H9 (cell line): ENCODE measurements at places on chromosomes 6 and 20. TPM values are rescaled to one million over a fixed set of nuclear protein-coding genes. Genes with fewer than 3 reads are reported as not detected.

XKR7 gene
- total RNA-seq: 1.3 and 1.5 TPM in 2 replicates

GRCh38 chr6:155473741-155474140, 18.1 kb upstream of the NOX3 start:
- no peaks in the 10 kb centered on the region for H3K27me3 ChIP-seq
- no peak for DNase-seq
- no peaks in the 10 kb centered on the region for H3K4me1 ChIP-seq
- H3K27ac ChIP-seq: no peak overlapping the region

- no peak for DNase-seq
- no peak overlapping the region; the same call in 2 of the 3 replicates for H3K4me3 ChIP-seq
- no peak overlapping the region for H3K27ac ChIP-seq
- H3K36me3 ChIP-seq: no peaks in the 10 kb centered on the region; the same call in 1 of the 2 replicates
- H3K4me1 ChIP-seq: peaks cover 5% of the 10 kb centered on the region; the same call in 1 of the 2 replicates
Observed at GRCh38 chr6:37867756-37868446, 48.4 kb downstream of the ZFAND3 start.

GRCh38 chr20:36887752-36888090, 11.8 kb downstream of the TLDC2 start:
- H3K36me3 ChIP-seq: no peaks in the 10 kb centered on the region; the same call in 1 of the 3 replicates
- DNase-seq: no peak
- no peaks in the 10 kb centered on the region; the same call in none of the 2 replicates for H3K4me1 ChIP-seq
- no peak overlapping the region for H3K27ac ChIP-seq
- no peaks in the 10 kb centered on the region for H3K27me3 ChIP-seq

- no peak for DNase-seq
- H3K4me1 ChIP-seq: no peaks in the 10 kb centered on the region; the same call in 1 of the 2 replicates
- H3K27ac ChIP-seq: no peak overlapping the region
- H3K4me3 ChIP-seq: no peak overlapping the region
- H3K36me3 ChIP-seq: no peaks in the 10 kb centered on the region
- no peaks in the 10 kb centered on the region; the same call in 1 of the 2 replicates for H3K27me3 ChIP-seq
Observed at GRCh38 chr6:32108094-32108627, 977 bp downstream of the TNXB start.

GTSF1L gene
- total RNA-seq: not detected in 2 replicates

DEF6 gene
- total RNA-seq: 5.4 and 5.6 TPM in 2 replicates

GRCh38 chr6:281469-282103, 10.7 kb upstream of the DUSP22 start:
- H3K27me3 ChIP-seq: no peaks in the 10 kb centered on the region
- DNase-seq: no peak
- H3K27ac ChIP-seq: no peak overlapping the region
- H3K4me3 ChIP-seq: no peak overlapping the region
- no peaks in the 10 kb centered on the region for H3K36me3 ChIP-seq
- no peaks in the 10 kb centered on the region for H3K4me1 ChIP-seq

DNA sequence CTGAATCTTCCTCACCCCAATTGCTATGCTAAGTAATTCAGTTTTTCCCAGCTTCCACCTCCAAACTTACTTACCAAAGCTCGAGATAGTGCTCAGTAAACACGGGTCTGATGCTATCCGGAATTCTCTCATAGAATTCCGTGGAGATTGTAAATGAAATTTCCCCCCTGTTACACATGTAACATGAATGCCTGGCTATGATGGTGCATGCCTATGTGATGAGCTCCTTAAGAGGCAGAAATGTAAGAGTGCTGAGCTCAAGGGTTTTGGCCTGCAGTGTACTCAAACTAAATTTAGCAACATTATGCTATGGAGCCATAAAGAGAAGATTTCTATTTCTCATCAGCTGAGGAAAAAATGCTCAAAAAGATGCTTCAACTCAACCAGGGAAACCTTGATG, 133.4 kb upstream of the FUT9 start:
- H3K4me3 ChIP-seq: no peak overlapping the region
- H3K27me3 ChIP-seq: no peaks in the 10 kb centered on the region
- no peak for DNase-seq
- H3K4me1 ChIP-seq: peaks cover 2% of the 10 kb centered on the region; the same call in 1 of the 2 replicates
- no peak overlapping the region for H3K27ac ChIP-seq

GRCh38 chr6:29968130-29968529, 25.8 kb downstream of the HLA-A start:
- no peaks in the 10 kb centered on the region for H3K27me3 ChIP-seq
- no peaks in the 10 kb centered on the region for H3K36me3 ChIP-seq
- H3K27ac ChIP-seq: no peak overlapping the region
- DNase-seq: no peak
- H3K4me3 ChIP-seq: no peak overlapping the region

GJA1 gene
- 528 and 530 TPM in 2 replicates for total RNA-seq

- H3K27me3 ChIP-seq: no peaks in the 10 kb centered on the region
- H3K4me3 ChIP-seq: no peak overlapping the region
- no peak for DNase-seq
- no peak overlapping the region for H3K27ac ChIP-seq
Observed at GRCh38 chr6:31204751-31205145, 34.3 kb upstream of the POU5F1 start.

DNA sequence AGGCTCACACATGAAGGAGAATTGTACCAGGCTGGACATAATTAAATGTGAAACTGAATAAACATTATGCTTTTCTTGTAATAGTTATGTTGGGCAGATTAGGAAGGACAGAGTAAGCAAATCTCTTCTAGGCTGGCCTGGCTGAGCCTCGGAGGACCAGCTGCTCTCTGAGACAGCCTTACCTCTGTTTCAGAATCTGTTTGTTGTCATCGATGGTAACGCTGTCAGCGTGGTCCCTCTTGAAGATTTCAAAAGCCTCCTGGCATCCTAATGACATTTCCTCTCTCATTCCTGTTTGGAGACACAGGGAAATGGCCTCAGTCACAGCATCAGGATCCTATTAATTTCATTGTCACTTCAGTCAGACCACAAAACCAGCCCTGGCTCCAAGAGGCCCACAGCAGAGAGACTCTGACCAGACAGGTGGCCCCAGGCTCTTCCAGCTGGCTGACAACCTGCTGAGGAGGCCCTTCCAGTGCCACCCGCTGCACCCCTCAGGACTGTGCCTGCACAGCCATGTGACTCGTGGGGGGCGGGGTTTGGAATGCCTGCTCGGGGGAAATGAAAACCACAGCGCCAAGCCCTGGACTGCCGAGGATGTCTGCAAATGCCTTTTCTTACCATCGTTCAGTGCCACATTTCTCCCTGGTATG, 108.5 kb upstream of the KCNK16 start:
- no peak overlapping the region for H3K4me3 ChIP-seq
- H3K4me1 ChIP-seq: peaks cover 3% of the 10 kb centered on the region; the same call in 1 of the 2 replicates
- no peaks in the 10 kb centered on the region for H3K27me3 ChIP-seq
- no peak overlapping the region for H3K27ac ChIP-seq
- H3K36me3 ChIP-seq: no peaks in the 10 kb centered on the region
- DNase-seq: peak; percentile 62

- H3K27me3 ChIP-seq: peaks cover 6% of the 10 kb centered on the region; the same call in 1 of the 2 replicates
- H3K27ac ChIP-seq: no peak overlapping the region
- no peaks in the 10 kb centered on the region for H3K4me1 ChIP-seq
- peak overlapping the region; percentile 36 for H3K4me3 ChIP-seq
Observed at GRCh38 chr20:26209171-26209941, 512.7 kb upstream of the ZNF337 start.

- H3K27me3 ChIP-seq: no peaks in the 10 kb centered on the region
- no peak for DNase-seq
- no peak overlapping the region for H3K27ac ChIP-seq
- peaks cover 3% of the 10 kb centered on the region; the same call in 1 of the 2 replicates for H3K4me1 ChIP-seq
Observed at GRCh38 chr6:55782275-55782674, 93.1 kb downstream of the BMP5 start.

GRCh38 chr6:7050872-7051779, 56.6 kb upstream of the RREB1 start:
- H3K4me3 ChIP-seq: peak overlapping the region; percentile 77
- H3K27me3 ChIP-seq: no peaks in the 10 kb centered on the region
- no peak overlapping the region for H3K27ac ChIP-seq
- H3K36me3 ChIP-seq: no peaks in the 10 kb centered on the region
- peak; percentile 70 for DNase-seq

DNA sequence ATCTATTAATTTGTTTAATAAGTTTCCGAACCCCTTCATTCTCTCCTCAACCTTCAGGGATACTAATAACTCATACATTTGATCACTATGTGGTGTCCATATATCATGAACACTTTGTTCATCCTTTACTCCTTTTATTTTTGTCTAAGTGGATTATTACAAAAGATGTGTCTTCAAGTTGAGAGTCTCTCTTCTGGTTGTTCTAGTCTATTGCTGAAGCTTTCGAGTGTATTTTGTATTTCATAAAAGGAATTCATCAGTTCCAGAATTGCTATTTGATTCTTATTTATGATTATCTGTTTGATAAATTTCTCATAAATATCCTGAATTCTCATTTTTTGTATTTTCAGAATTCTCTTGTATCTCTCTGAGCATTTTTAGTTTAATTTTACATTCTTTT, 96.5 kb upstream of the RUNX2 start:
- H3K27me3 ChIP-seq: no peaks in the 10 kb centered on the region
- H3K36me3 ChIP-seq: peaks cover 17% of the 10 kb centered on the region
- DNase-seq: no peak
- H3K4me3 ChIP-seq: no peak overlapping the region

PHF10 gene
- total RNA-seq: 59.0 and 59.8 TPM in 2 replicates

DNA sequence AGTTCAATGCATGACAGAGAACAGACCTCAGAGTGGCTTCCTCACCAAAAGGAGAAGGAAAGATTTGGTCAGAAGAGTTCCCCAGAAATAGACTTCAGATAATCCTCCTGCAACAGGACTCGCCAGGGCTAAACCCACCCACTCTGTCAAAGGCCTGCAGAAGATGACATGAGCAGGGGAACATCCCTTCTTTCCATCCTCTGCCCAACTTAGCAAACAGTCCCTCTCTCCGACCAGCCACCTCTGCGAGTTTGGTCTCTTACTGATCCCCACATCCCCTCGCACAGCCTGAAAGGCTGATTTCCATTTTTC, 7.5 kb downstream of the NFATC2 start:
- H3K27ac ChIP-seq: no peak overlapping the region
- no peaks in the 10 kb centered on the region for H3K4me1 ChIP-seq
- H3K36me3 ChIP-seq: no peaks in the 10 kb centered on the region
- no peak for DNase-seq
- H3K4me3 ChIP-seq: no peak overlapping the region

DNA sequence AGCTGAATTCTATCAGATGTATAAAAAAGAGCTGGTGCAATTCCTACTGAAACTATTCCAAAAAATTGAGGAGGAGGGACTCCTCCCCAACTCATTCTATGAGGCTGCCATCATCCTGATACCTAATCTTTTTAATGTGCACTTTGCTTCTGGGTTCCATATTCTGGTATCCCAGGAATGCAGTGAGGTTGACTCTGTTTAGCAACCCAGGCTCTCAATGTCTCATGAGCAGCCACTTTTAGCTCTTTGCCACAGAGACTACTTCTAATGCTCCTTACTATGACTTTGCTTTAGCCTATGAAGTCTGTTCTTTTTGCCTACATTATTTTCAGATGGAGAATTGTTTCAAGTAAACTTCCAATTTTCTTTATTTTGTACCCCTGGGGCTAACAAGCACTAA, 185.5 kb upstream of the NRSN1 start:
- H3K4me3 ChIP-seq: no peak overlapping the region
- H3K27me3 ChIP-seq: no peaks in the 10 kb centered on the region
- no peak overlapping the region for H3K27ac ChIP-seq
- DNase-seq: no peak
- no peaks in the 10 kb centered on the region for H3K4me1 ChIP-seq

- no peaks in the 10 kb centered on the region; the same call in 1 of the 2 replicates for H3K27me3 ChIP-seq
- H3K27ac ChIP-seq: no peak overlapping the region
- no peak for DNase-seq
- no peaks in the 10 kb centered on the region; the same call in 1 of the 2 replicates for H3K4me1 ChIP-seq
Observed at GRCh38 chr20:49310705-49311104, 32.8 kb upstream of the ZNFX1 start.

PXDC1 gene
- total RNA-seq: 3.0 and 3.1 TPM in 2 replicates

NKAIN2 gene
- total RNA-seq: 0.17 and 0.29 TPM in 2 replicates

- H3K36me3 ChIP-seq: no peaks in the 10 kb centered on the region
- no peak overlapping the region for H3K27ac ChIP-seq
- no peak overlapping the region for H3K4me3 ChIP-seq
- H3K4me1 ChIP-seq: no peaks in the 10 kb centered on the region; the same call in 1 of the 2 replicates
Observed at GRCh38 chr6:37850728-37851285, 31.3 kb downstream of the ZFAND3 start.

MAP1LC3A gene
- 24.3 and 25.9 TPM in 2 replicates for total RNA-seq

DNA sequence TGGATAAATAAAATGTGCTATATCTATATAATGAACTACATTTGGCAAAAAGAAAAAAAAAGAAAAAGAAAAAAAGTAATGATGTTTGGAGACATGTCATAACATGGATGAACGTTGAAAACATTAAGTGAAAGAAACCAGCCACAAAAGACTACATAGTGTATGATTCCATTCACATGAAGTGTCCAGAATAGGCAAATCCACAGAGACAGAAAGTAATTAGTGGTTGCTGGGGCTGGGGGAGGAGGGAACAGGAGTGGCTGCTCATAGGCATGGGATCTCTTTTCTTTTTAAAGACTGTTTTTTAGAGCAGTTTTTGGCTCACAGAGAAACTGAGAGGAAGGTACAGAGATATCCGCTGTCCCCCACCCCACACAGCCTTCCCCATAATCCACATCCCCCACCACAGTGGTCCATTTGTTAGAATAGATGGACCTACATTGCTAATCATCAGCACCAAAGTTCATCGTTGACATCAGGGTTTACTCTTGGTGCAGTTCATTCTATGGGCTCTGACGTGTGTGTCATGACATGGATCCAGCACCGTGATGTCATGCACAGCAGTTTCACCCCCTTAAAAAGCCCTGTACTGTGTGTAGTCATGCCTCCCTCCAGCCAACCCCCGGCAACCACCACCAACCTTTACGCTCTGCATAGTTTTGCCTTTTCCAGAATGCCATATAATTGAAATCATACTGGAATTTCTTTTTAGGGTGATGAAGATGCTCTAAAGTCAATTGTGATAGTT, 240.9 kb upstream of the RREB1 start:
- no peak overlapping the region for H3K4me3 ChIP-seq

KCNG1 gene
- total RNA-seq: 11.5 and 13.2 TPM in 2 replicates

PRSS16 gene
- 14.8 and 17.7 TPM in 2 replicates for total RNA-seq

DNA sequence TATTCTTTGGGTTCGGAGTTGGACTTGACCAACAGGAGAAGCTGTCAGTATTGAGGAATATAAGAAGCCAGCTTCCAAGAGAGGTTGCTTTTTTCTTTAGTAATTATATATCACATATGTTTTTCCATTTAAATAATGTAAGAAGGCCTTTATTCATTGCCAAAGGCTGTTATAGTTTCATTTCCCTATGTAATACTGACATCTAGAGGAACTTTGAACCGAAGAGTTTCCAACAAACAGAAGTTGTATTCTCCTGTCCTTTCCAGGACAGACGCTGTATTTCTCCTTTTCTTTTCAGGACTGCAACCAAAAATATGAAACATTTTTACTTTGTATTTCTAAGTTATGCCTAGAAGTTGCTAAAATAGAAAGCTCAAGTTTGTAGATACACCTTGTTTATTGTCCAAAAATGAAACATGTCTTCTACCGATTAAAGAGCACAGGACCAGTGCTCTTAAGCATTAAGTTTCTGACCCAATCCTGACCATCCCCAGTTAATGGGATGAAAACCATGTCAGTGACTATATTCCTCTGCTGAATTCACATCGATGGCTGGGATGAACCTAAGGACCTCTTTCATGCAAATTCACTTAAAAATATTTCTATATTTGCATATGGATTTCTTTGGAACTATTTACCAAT, 55.1 kb downstream of the MYLK4 start:
- no peak overlapping the region for H3K4me3 ChIP-seq
- no peaks in the 10 kb centered on the region for H3K36me3 ChIP-seq
- no peak overlapping the region for H3K27ac ChIP-seq
- no peaks in the 10 kb centered on the region for H3K4me1 ChIP-seq

LY6G6F gene
- total RNA-seq: not detected in 2 replicates

TPX2 gene
- total RNA-seq: 161 TPM in 2 replicates

HLA-G gene
- 2.7 and 2.9 TPM in 2 replicates for total RNA-seq

DUSP15 gene
- 5.6 and 6.7 TPM in 2 replicates for total RNA-seq

FAM209B gene
- 0.33 and 0.92 TPM in 2 replicates for total RNA-seq

FRK gene
- total RNA-seq: 0.09 and 0.15 TPM in 2 replicates

SLC32A1 gene
- 0.24 and 0.33 TPM in 2 replicates for total RNA-seq

COL19A1 gene
- total RNA-seq: not detected in 2 replicates
